ENCODE measurements at places on chromosomes 3 and 15.
A peak's percentile ranks its signal among the peaks of the same experiment; 100 is the strongest.

- peak; percentile 50 for DNase-seq
Measured at GRCh38 chr3:159765030-159765859, 223.4 kb upstream of the IL12A start.

DNA sequence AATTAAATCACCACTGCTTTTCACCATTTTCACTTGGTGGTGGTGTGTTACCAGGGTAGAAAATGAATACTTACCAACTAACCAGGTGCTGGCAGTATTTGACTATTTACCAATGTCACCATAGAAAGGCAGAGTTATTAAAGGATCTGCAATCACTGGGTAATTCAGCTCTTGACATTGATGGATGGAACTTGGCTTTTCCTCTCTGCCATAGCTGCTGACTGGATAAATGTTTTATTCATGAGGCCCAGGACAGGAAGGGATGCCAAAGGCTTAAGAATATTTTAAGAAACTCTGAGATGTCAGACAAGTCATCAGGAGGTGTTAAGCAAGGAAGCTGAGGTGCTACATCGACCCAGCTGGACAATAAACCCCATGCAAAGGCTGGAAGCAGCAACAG lies 495.5 kb upstream of the CFAP20DC start:
- no peak for DNase-seq

DNA sequence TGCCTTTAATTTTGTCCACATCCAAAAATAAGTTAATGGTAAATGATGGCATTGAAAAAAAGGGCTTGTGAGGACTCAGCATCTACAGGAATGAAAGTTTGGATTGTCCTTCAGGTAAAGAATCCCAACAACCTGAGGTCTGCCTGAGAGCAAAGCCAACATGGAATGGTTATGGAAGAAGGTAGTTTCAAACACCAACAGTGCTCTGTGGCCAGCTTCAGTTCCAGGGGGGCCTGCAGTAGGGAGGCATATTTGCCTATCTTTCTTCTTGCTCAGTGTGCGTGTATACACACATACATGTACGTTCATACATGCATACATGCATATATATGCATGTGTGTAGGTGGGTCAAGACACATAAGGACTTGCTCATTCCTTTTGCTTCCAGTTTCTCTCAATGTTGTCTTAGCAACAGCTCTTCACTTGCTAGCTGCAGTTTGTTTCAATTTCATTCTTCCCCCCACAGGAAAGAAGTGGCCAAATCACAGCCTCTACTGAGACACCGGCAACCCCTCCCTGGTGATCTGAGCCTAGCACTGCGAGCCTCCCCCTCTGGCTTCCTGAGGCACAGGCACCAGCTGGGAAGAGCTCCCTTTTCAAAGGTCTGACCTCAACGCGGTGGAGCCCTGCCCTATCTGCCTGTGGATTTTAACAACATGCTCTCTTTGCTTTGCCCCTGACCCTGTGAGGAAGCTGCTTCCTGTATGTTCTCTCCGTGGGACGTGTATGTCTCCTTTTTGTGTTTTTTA lies 146.2 kb downstream of the KLF13 start:
- no peak for DNase-seq

GRCh38 chr15:75452865-75453702 lies 1.6 kb upstream of the SIN3A start:
- DNase-seq: peak; percentile 45

- no peak for DNase-seq
Measured at GRCh38 chr15:67098768-67099282, 33.4 kb downstream of the SMAD3 start.

DNA sequence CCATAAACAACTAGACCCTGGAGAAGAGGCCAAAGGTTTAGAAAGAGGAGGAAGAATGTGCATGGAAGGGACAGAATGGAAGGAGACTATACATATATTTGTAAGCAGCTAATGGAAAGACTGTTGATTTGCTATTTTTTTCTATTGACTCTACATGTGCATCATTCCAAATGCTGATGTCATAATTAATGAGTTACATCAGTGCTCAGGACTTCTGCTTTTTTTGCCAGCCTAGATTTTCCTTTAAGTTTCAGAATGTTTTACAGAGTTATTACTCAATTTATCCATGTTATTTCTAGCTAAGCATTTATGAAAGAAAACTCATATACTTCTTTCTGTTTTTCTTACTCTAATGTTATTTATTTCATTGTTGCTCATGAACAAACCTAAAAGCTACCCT lies 62.6 kb upstream of the VGLL3 start:
- DNase-seq: no peak

DNA sequence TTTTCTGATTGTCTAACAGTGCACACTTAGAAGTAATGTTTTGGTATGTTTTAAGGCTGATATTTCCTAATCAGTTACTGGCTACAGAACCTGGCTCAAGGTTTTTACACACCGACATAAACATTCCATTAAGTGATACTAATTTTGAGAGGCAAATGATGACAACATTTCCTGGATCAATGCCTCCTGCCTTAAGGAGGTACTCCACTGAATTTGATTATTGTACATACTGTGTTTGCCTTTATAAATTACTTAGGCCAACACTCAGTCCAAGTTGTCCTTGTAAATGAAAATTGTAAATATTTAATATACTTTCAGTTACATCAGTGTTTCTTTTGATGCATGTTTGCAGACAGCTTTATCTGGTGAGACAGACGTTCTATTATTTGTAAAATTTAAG lies 24.2 kb upstream of the LXN start:
- no peak for DNase-seq

DNA sequence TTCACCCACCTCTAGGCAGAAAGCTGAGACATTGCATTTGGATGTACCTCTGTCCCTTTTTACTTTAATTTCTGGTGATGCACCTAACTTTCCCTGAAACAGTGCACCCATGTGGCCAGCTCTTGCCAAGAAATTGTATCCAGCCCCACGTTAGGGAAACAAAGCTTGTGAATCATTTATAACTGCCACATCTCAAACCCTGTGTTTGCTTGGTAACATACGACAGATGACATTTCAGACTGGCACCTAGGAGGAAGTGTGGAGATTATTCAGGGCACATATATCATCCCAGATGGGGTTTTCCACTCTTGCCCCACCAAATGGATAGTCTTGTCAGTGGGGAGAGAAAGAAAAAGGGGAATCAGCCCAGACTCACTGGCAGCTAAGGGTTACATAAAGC lies 2.1 kb downstream of the CYB561D2 start:
- DNase-seq: no peak

Measured in substantia nigra (tissue), 51 donors.